ENCODE measurements at places on chromosomes 7 and 10. TPM values are rescaled to one million over a fixed set of nuclear protein-coding genes. Genes with fewer than 3 reads are reported as not detected.
A peak's percentile ranks its signal among the peaks of the same experiment; 100 is the strongest.

- no peak overlapping the region for H3K27ac ChIP-seq
- H3K36me3 ChIP-seq: no peaks in the 10 kb centered on the region
- H3K4me3 ChIP-seq: no peak overlapping the region
- DNase-seq: no peak
- peaks cover 17% of the 10 kb centered on the region for H3K27me3 ChIP-seq
Measured at GRCh38 chr7:138032186-138032585, 30.3 kb upstream of the CREB3L2 start.

DNA sequence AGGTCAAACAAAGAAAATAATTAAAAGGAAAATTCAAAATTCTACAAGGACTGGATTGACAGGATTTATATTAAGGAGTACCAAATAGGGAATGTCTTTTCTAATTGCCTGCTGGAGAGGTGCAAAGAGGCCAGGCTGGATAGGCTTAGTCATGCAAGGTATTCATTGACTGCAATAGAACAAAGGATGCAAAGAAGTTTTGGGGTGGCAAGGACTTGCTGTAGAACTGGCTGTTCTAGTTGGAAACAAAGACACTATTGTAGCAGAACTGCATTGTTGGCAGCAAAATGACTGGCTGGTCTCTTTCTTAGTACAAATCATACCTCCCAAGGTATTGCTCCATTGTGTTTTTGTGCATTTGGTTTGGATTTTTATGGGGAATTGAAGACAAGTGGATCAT, 10.1 kb downstream of the ITGB8 start:
- no peaks in the 10 kb centered on the region for H3K4me1 ChIP-seq
- no peak for DNase-seq
- no peak overlapping the region for H3K4me3 ChIP-seq
- no peaks in the 10 kb centered on the region for H3K36me3 ChIP-seq

DNA sequence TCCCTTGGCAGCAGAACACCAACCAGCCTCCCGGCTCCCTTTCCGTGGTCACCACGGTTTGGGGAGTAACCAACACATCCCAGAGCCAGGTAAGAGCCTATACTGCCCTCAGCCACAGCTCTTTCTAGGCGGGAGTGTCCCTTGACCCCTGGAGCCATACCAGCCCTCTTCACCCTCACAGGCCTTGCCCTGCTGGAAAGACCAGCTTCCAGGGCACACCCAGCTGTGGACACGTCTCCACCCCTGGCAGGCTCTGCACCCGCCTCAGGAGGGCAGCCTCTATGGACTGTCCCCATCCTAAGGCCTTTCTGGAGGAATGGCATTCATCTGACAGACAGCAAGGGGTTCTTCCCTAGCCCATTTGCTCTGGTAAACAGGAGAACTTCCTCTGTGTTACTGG, 57.5 kb upstream of the PPIF start:
- no peaks in the 10 kb centered on the region for H3K27me3 ChIP-seq
- peaks cover 7% of the 10 kb centered on the region for H3K36me3 ChIP-seq
- H3K4me1 ChIP-seq: peaks cover 28% of the 10 kb centered on the region
- peak overlapping the region; percentile 14 for H3K27ac ChIP-seq
- no peak for DNase-seq

GRCh38 chr7:100486111-100486636, 2.4 kb downstream of the NYAP1 start:
- no peak for DNase-seq
- H3K27me3 ChIP-seq: no peaks in the 10 kb centered on the region
- no peak overlapping the region for H3K27ac ChIP-seq
- H3K4me1 ChIP-seq: peaks cover 25% of the 10 kb centered on the region

IGF2BP3 gene
- total RNA-seq: 1.4 TPM

GRCh38 chr7:151122276-151122675, 36.0 kb downstream of the AGAP3 start:
- peaks cover 15% of the 10 kb centered on the region for H3K36me3 ChIP-seq
- DNase-seq: no peak
- H3K4me3 ChIP-seq: no peak overlapping the region
- H3K4me1 ChIP-seq: peaks cover 20% of the 10 kb centered on the region
- H3K27me3 ChIP-seq: no peaks in the 10 kb centered on the region

- DNase-seq: no peak
- H3K27me3 ChIP-seq: peaks cover 27% of the 10 kb centered on the region
- H3K4me1 ChIP-seq: peaks cover 2% of the 10 kb centered on the region
- H3K36me3 ChIP-seq: no peaks in the 10 kb centered on the region
Measured at GRCh38 chr10:6838118-6838517, 258.0 kb upstream of the PRKCQ start.

DNA sequence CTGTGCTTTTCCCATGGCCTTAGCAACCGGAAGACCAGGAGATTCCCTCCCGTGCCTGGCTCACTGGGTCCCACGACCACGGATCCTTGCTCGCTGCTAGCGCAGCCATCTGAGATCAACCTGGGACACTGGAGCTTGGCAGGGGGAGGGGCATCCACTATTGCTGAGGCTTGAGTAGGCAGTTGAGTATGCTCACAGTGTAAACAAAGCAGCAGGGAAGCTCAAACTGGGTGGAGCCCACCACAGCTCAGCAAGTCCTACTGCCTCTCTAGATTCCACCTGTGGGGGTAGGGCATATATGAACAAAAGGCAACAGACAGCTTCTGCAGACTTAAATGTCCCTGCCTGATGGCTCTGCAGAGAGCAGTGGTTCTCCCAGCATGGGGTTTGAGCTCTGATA, 697.0 kb downstream of the SORCS1 start:
- H3K4me3 ChIP-seq: no peak overlapping the region
- H3K36me3 ChIP-seq: no peaks in the 10 kb centered on the region
- no peaks in the 10 kb centered on the region for H3K4me1 ChIP-seq
- no peak for DNase-seq
- H3K27ac ChIP-seq: no peak overlapping the region
- no peaks in the 10 kb centered on the region for H3K27me3 ChIP-seq

- no peaks in the 10 kb centered on the region for H3K4me1 ChIP-seq
- H3K27ac ChIP-seq: no peak overlapping the region
- no peaks in the 10 kb centered on the region for H3K36me3 ChIP-seq
Measured at GRCh38 chr7:154345093-154345492, 292.9 kb downstream of the DPP6 start.

SLC25A13 gene
- total RNA-seq: 13.0 TPM

Measured in T-helper 17 cell (primary cell).